Ascending aorta (tissue), 2 donors: ENCODE measurements at places on chromosomes 1 and 21.

DNA sequence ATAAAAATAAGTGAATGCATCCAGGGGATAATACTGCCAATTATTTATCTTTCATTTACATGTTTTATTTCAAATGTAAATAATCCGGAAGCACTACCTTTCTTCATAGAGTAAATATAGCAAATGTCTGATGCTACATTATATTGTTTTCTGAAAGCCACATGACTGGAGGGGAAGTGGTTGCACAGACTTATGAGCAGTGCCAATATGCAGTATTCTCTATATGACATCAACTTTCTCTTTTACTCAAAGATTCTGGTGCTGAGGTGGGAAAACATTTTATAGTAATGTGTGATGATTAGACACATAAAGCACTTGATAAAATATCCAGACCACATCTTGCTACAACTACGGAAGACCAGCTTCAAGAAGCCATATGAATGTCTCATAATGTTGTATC lies 314.7 kb downstream of the NEGR1 start:
- no peak overlapping the region for H3K4me3 ChIP-seq

- H3K27ac ChIP-seq: no peak overlapping the region
- H3K36me3 ChIP-seq: no peaks in the 10 kb centered on the region
- DNase-seq: no peak
- H3K4me1 ChIP-seq: peaks cover 22% of the 10 kb centered on the region
- H3K27me3 ChIP-seq: no peaks in the 10 kb centered on the region
Measured at GRCh38 chr1:202619505-202619904, 90.7 kb downstream of the SYT2 start.

DNA sequence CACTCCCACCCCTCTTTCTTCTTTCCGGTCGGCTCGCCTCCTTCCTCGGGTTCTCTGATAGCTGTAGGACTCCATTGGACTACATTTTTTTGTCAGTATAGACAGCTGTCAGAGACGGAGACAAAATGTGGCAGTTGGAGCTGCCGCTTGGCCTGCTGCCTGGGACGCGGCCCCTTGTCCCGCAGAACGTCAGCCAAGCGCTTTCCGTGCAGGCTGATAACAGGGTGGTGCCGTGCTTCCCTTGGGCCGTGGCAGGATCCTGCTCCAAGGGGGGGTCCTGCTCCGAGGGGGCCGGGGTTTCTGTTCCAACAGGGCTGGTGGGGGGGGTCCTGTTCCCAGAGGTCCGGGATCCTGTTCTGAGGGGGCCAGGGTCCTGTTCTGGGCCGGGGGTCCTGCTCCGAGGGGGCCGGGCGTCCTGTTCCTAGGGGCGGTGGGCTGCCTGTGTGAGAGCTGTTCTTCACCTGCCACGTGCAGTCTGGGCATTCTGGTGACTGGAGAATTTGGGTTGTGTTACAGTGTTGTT lies 4.9 kb downstream of the SKI start:
- no peaks in the 10 kb centered on the region for H3K36me3 ChIP-seq
- peaks cover 43% of the 10 kb centered on the region for H3K4me1 ChIP-seq
- H3K27ac ChIP-seq: peak overlapping the region; percentile 93

DNA sequence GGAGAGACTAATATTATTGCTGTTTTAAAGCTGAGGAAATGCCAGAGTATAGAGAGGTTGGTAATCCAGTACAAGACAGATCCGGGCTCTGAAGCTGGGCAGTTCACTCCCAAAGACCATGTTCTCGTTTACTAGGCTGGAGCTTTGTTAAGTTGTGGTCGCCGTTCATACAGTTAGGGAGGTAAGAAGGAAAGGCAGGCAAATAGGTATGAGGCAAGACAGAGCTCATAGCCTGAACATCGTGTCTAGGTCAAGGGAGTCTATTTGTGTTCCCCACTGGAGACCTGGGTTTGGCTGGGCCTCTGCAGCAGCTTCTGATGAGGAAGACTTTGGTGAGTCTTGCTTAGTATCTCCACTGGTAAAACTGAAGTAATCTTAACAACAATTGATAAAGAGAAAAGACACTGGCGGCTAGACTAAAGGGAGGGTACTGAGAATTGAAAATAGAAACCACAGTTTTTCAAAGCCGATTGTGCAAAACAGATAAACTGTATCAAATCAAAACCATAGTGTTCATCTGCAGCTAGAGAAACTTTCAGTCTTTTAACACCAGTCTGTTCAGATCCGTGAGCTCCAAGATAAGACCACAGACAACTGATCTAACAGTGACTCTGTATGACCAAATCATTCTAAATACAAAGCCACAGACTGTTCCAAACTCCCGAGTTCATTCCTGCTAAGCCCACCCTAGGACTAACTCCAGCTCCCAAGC lies 217.0 kb upstream of the FAM78B start:
- H3K36me3 ChIP-seq: no peaks in the 10 kb centered on the region
- DNase-seq: no peak
- H3K27me3 ChIP-seq: no peaks in the 10 kb centered on the region
- no peak overlapping the region for H3K27ac ChIP-seq
- H3K4me1 ChIP-seq: no peaks in the 10 kb centered on the region

- H3K4me3 ChIP-seq: no peak overlapping the region
- no peak for DNase-seq
- H3K4me1 ChIP-seq: no peaks in the 10 kb centered on the region
- no peaks in the 10 kb centered on the region for H3K27me3 ChIP-seq
- H3K27ac ChIP-seq: no peak overlapping the region
Measured at GRCh38 chr1:89971600-89971999, 23.3 kb upstream of the ZNF326 start.

GRCh38 chr1:51131185-51131584 lies 29.2 kb downstream of the C1orf185 start:
- H3K36me3 ChIP-seq: no peaks in the 10 kb centered on the region
- no peak for DNase-seq
- H3K4me1 ChIP-seq: no peaks in the 10 kb centered on the region
- H3K27me3 ChIP-seq: no peaks in the 10 kb centered on the region
- H3K27ac ChIP-seq: no peak overlapping the region

GRCh38 chr1:152745289-152745704 lies 12.5 kb upstream of the KPRP start:
- H3K27me3 ChIP-seq: no peaks in the 10 kb centered on the region
- no peak overlapping the region for H3K27ac ChIP-seq
- H3K4me3 ChIP-seq: no peak overlapping the region
- no peaks in the 10 kb centered on the region for H3K4me1 ChIP-seq
- no peaks in the 10 kb centered on the region for H3K36me3 ChIP-seq

DNA sequence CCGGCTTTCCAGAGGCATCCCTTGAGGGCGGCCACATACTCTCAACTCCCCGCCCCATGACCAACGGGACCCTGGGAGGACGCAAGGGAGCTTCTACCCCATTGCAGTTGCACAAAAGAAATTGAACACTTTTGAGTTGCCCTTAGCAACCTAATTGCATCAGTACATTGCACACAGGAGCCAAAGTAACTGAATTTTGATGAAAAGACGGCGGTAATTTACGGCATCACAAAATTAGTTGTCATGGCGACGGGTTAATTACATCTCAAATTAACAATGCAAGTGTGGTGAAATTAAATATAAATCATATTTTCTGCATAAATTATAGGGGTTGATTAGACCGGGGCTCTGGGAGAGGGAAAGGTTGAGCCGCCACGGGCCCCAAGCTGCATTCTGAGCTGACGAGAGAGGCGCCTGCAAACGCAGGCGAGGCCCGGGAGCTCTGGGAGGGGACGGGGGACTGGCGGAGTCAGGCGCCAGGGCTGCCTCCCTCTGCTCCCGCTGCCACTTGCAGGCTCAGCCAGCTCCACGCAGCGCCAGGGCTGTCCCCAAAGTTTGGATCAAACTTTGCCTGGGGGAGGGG lies 61.4 kb downstream of the CASZ1 start:
- no peak overlapping the region for H3K4me3 ChIP-seq
- no peaks in the 10 kb centered on the region for H3K36me3 ChIP-seq
- no peak for DNase-seq
- H3K27ac ChIP-seq: no peak overlapping the region
- no peaks in the 10 kb centered on the region for H3K4me1 ChIP-seq

DNA sequence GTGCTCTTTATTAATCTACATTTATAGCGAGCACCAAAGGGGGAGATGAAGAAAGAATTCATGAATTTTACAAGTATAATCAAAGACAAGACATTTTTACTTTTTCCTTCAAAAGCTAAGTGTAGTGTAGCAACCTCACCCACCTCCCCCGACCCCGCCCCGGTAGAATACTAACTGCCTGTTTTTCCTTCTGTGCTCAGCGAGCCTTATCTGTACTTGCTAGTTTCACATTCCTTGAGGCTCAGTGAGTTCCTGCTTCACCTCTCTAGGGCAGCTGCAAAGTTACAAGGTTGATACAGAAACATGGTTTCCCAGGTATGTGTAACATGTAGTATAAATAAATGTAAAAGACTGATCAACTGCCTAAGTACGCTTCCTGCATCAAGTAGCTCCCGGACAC lies 86.5 kb downstream of the LIPI start:
- H3K27me3 ChIP-seq: no peaks in the 10 kb centered on the region
- H3K4me1 ChIP-seq: no peaks in the 10 kb centered on the region
- no peak overlapping the region for H3K4me3 ChIP-seq
- H3K27ac ChIP-seq: no peak overlapping the region
- DNase-seq: no peak
- H3K36me3 ChIP-seq: no peaks in the 10 kb centered on the region

DNA sequence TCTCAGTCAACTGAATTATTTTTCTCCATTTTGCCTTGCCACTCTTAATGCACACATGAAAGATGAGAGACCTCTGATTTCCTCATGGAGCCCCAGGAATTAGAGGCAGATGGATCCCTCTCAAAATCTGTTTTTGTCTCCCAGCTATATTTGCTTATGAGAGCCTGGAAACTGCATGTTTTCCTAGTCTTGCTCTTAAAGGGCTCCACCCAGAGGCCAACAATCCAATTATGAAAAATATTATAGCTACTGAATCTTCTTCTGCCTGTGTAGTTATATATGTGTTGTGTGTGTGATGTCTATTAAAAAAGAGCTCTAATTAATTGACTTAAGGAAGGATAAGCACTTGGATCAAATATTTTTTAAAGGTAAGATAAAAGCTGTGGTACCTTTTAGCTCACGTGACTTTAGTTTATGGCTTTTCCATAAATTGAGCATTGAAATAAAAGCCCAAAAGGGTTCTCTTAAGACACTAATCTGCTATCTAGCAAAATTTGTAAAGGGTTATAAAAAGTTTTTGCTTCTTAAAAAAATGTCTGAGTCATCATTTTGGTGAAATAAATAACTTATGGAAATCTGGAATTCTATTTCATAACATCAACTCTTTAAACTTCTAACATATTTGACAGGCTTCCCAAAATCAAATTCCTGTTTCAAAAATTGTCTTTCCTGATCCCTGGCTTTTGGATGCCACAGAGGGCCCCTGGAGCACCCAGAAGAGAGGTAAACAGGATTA lies 31.2 kb upstream of the TSPEAR start:
- DNase-seq: no peak
- no peak overlapping the region for H3K27ac ChIP-seq
- no peaks in the 10 kb centered on the region for H3K27me3 ChIP-seq
- no peak overlapping the region for H3K4me3 ChIP-seq

DNA sequence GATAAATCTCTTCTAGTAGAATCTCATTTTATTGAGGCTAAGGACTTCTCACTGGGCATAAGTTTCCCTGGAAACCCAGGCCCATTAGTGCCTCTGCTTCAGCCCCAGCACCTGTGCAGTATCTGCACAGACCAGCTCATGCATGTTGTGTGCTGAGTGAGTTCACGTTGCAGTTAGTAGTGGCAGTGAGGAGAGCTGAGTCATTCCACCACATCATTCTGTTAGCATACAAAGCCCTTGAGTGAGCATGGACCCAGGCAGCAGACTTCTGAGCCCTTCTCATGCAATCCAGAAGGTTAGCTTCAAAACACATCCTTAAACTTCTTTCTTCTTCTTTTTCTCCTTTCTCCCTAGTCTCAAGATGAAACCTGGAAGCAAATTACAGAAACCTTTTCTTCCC lies 45.8 kb upstream of the NTPCR start:
- H3K27me3 ChIP-seq: no peaks in the 10 kb centered on the region
- H3K4me3 ChIP-seq: no peak overlapping the region
- no peaks in the 10 kb centered on the region for H3K4me1 ChIP-seq

- no peak overlapping the region for H3K27ac ChIP-seq
- H3K36me3 ChIP-seq: no peaks in the 10 kb centered on the region
- H3K27me3 ChIP-seq: no peaks in the 10 kb centered on the region
- no peak overlapping the region for H3K4me3 ChIP-seq
Measured at GRCh38 chr1:23989263-23989662, 9.1 kb upstream of the SRSF10 start.

DNA sequence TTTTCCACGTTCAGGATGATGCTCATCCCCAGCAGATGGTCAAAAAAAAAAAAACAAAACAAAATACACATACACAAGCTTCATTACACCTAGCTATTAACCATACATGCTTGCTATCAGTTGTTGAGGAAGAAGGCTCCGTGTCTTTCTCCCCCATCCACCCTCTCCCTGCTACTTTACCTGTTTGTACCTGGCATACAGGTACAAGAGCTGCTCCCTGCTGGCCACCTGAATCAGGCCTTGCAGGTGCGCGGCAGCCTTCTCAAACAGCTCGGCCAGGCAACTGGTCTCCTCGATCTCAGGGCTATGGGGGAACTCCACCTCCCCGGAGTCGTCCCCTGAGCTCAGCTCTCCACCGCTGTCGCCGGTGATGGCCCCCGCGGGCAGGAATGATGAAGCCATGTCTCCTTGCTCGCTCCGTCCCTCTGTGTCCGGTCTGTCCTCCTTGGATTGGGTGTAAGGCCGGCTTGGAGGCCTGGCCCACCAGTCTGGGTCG lies 464 bp downstream of the ACBD6 start:
- H3K4me1 ChIP-seq: peaks cover 11% of the 10 kb centered on the region
- H3K27ac ChIP-seq: peak overlapping the region; percentile 87
- no peaks in the 10 kb centered on the region for H3K27me3 ChIP-seq
- H3K36me3 ChIP-seq: no peaks in the 10 kb centered on the region
- peak overlapping the region; percentile 86 for H3K4me3 ChIP-seq

- no peaks in the 10 kb centered on the region for H3K36me3 ChIP-seq
- no peak for DNase-seq
- peak within 1 kb of the TSS; percentile 81 for H3K4me3 ChIP-seq
- H3K27ac ChIP-seq: no peak within 1 kb of the TSS
Measured at GRCh38 chr1:201023517-201023902, at the start of gene KIF21B. Gene KIF21B, minus strand, starts transcription at chr1:201023714. Its CDS starts 331 bp downstream, at chr1:201023383.

GRCh38 chr1:64685217-64685616 lies 59.7 kb upstream of the RAVER2 start:
- no peak overlapping the region for H3K27ac ChIP-seq
- no peak overlapping the region for H3K4me3 ChIP-seq
- H3K4me1 ChIP-seq: peaks cover 2% of the 10 kb centered on the region
- H3K36me3 ChIP-seq: peaks cover 7% of the 10 kb centered on the region

DNA sequence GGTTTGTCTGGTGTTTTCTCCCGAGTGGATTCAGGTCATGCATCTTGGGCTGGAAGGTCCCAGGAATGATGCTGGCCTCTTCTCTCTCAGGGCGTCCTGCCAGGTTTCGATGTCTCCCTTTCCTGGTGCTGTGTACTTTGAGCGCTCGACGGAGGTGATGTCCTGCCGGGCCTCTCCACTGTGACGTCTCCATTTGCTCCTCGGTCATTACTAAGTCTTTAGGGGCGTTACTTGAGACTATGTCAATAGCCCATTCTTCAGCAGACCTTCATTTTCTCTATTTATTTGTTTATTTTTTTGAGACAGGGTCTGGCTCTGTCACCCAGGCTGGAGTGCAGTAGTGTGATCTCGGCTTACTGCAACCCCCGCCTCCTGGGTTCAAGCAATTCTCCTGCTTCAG lies 37.2 kb upstream of the TNFRSF1B start:
- no peaks in the 10 kb centered on the region for H3K4me1 ChIP-seq
- H3K27me3 ChIP-seq: no peaks in the 10 kb centered on the region
- H3K36me3 ChIP-seq: no peaks in the 10 kb centered on the region
- H3K4me3 ChIP-seq: no peak overlapping the region
- H3K27ac ChIP-seq: no peak overlapping the region
- DNase-seq: no peak

GRCh38 chr1:5373281-5373680 lies 618.9 kb downstream of the NPHP4 start:
- no peaks in the 10 kb centered on the region for H3K4me1 ChIP-seq
- no peak overlapping the region for H3K4me3 ChIP-seq
- DNase-seq: no peak
- H3K27ac ChIP-seq: no peak overlapping the region
- H3K36me3 ChIP-seq: no peaks in the 10 kb centered on the region
- H3K27me3 ChIP-seq: no peaks in the 10 kb centered on the region
